ENCODE measurements at places on chromosomes 2 and 18. TPM values are rescaled to one million over a fixed set of nuclear protein-coding genes. Genes with fewer than 3 reads are reported as not detected.

DPP10 gene
- total RNA-seq, result under 0.01 TPM

B3GNT7 gene
- total RNA-seq, result 13.0 TPM

HOXD9 gene
- total RNA-seq, result 17.0 TPM

CCDC102B gene
- 74.9 TPM for total RNA-seq

GPATCH11 gene
- total RNA-seq, result 5.1 TPM

CNGA3 gene
- total RNA-seq, result not detected

SLC4A3 gene
- total RNA-seq, result 0.26 TPM

PROM2 gene
- total RNA-seq, result 0.09 TPM

Measured in dermis lymphatic vessel endothelial cell (primary cell).